Astrocyte of the hippocampus (primary cell): ENCODE measurements at places on chromosomes 7 and 10.

DNA sequence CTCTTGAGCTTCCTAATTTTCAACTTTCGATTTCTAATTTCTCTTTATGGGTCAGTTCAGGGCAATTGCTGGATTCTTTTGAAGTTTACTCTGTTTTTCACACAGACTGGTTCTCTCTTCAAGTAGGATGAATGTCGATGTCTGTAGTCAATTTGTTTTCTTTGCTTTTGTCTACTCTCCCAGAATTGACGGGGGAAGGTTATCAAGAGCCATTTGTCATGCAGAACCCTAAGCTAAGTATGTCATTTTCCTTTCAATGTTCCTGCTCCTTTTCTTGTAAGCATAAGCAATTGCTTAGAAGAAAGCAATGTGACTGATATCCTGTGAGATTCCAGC lies 53.7 kb downstream of the SLC39A12 start:
- no peak for DNase-seq

DNA sequence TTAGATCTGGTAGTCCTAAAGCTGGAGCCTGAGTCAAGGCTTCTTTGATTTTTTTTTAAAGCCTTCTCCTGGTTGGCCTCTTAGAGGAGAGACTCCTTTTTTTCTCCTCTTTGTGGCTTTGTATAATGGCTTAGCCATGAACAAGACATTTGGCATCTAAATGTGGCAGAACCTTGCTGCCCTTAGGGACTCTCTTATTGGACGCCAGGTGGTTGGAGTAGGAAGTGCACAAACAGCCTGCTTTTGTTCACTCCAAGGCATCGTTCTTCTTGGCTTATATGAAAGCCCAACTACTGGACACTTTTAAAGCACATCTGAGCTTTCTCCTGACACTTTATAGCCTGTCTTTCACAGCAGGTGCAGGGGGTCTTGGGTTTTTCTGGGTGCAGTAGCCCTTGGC lies 25.0 kb downstream of the ZPBP start:
- peak; percentile 47 for DNase-seq

GRCh38 chr7:25653384-25653783 lies 425.1 kb upstream of the NPVF start:
- DNase-seq, result no peak

DNA sequence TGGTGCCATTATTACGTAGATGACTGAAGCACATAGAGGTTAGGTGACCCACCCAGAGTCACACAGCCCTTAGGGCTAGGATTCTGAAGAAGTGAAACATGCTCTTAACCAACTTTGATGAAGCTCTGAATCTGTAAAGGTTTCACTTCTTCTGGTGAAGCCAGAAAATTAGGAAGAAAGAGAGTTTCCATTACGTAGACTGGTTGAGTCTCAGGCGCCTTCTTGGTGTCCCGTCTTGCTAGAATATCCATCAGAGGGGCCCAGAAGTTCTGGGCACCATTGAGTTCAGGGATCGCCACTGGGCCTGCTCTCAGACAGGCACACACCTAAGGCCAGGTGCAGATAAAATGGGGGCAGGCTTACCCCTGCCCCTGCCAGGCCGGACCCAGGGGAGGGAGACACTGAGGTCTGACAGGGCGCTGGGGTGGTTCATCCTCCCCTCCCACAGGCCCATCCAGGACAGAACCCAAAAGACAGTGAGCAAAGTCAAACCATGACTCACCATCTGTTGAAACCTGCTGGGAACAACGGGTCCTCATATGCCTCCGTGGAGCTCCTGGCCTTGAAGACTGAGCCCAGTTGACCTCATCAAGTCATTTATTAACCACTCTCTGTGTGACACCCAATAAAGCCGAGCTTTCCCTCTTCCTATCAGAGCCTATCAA lies 33.2 kb downstream of the DRGX start:
- DNase-seq, result no peak

DNA sequence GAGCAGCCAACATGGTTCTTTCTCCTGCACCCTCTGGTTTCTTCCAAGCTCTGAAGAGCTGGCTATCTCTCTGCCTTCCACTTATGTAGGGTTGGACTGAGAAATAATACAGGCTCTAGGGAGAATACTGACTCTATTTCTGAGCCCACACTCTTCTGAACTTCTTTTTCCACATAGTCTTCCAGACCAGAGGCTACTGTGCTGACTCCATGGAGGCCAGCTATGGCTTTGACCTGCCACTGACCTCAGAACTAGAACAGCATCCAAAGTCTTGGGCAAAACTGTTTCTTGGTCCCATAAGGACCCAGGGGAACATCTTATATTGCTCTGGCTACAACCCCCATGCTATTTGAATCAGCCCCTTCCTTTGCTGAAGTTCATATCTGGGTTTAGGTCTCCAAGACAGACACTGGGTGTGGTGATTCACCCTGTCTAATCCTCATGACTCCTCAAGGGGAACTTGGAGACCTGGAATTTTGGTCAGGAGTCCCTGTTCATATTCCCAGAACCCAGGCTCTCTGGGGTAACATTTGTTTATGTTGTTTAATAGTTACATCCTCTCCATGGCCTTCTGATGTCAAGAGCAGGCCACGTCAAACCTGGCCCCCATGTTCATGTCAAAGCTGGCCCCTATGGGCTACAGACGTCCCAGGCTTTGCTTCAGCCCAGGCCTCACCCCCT lies 12.1 kb upstream of the PLAU start:
- no peak for DNase-seq

GRCh38 chr10:35934642-35934995 lies 292.5 kb upstream of the FZD8 start:
- DNase-seq, result no peak

GRCh38 chr10:56139405-56139804 lies 221.7 kb downstream of the ZWINT start:
- DNase-seq, result no peak

DNA sequence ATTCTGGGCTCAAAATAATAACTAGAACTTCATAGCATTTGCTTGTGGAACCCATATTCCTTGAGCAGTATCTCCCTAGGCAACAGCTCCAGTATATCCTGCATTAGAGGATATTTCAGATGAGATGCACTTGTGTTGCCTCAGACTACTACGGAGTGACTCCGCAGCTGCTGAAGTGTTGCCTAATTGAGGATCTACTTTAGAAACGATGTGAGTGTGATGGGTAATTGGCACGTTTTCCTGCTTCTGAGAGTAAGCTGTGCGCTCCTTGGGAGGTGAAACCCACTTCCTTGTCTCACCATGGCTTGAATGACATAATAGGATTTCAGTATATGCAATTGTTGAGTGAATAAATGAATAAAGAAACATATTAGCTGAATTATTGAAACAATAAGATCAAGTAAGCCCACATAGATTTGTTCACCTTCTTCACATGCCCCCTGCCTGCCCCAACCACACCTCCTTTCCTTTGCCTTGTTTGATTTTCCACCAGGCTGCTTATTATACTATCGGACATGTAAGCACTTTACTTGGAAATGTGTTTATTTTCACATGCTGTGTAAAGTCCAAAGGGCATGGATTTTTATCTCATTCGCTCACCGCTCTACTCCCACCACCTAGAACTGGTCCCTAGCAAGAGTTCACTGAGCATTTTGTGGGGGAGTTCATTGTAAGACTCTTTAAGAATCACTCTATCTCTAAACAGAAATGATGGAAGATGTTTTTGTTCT lies 303.8 kb downstream of the KCNMA1 start:
- no peak for DNase-seq

- no peak for DNase-seq
Observed at GRCh38 chr7:72437610-72438009, 25.5 kb upstream of the CALN1 start.

GRCh38 chr10:81909453-81909852 lies 34.5 kb downstream of the NRG3 start:
- no peak for DNase-seq

DNA sequence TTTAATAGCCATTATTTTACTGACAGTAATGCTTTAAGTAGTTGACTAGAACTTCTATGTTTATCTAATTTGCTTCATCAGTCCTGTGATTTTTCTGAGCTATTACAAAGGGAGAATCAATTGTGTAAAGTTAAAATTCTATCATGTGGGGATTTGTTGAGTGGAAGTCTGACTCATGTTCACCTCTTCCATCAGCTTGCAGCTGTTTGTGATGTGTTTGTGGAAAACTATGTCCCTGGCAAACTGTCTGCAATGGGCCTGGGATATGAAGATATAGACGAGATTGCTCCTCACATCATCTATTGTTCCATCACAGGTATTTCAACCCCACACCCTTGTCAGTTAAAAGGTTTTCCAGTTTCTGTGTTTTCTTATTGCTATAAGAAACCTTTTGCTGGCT lies 59.9 kb downstream of the SUGCT start:
- DNase-seq, result peak; percentile 42

DNA sequence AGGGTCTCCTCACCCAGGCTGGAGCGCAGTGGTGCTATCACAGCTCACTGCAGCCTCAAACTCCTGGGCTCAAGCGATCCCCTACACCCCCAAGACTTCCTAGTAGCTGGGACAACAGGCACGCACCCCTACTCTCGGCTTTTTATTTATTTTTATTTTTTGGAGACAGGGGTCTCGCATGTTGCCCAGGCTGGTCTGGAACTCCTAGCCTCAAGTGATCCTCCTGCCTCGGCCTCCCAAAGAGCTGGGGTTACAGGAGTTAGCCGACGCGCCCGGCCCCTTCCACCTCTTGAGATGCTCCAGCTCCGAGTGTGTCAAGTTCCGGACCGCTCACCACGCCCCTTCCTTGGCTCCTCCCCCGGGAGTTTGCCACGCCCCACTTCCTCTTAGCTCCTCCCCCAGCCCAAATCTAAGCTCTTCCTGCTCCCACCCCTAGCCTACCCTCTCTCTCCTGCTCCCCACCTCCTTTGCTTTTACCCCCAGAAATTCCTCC lies 6.3 kb downstream of the NAT16 start:
- DNase-seq, result peak; percentile 50

DNA sequence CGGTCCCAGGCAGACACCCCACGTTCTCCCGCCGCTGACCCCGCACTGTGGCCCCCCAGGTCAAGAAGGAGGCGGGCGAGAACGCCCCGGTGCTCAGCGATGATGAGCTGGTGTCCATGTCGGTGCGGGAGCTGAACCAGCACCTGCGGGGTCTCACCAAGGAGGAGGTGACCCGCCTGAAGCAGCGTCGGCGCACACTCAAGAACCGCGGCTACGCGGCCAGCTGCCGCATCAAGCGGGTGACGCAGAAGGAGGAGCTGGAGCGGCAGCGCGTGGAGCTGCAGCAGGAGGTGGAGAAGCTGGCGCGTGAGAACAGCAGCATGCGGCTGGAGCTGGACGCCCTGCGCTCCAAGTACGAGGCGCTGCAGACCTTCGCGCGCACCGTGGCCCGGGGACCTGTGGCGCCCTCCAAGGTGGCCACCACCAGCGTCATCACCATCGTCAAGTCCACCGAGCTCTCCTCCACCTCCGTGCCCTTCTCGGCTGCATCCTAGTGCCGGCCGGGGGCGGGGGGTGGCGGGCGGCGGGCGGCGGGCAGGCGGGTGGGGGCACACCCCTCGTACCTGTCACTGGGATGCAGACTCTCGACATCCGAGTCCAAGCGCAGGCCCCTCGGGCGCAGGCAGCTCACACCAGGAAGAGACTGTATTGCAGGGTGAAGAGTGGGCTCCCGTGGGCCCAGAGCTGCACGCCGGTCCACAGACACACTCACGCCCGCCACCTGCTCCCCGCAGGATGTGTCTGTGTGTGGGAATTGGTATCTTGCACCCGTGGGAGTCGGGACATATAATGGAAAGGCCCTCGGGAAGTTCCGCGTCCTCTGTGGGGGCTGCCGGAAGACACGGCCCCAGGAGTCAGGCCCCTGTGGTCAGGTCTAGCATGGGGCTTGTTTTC lies 9.6 kb downstream of the MAFK start:
- no peak for DNase-seq

DNA sequence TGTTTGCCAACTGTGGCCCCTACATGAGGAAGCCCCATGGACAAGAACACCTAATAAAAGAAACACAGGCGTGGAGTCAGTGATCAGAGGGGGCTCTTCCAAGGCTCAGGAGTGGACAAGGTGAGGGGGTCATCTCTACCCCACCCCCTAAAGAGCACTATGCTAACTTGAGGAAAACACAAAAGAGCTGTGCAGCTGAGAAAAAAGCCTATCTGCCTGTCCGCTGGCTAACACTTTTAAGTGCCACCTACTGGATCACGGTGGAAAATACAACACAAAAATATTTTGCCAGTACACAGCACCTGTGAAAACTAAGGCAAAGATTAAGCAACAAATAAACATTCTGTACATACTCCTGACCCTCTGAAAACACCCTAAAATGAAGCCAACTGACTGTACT lies 53.1 kb upstream of the COBL start:
- DNase-seq, result peak; percentile 27

GRCh38 chr7:83793558-83793957 lies 144.6 kb upstream of the SEMA3E start:
- DNase-seq, result no peak

GRCh38 chr7:7798510-7798909 lies 80.1 kb upstream of the RPA3 start:
- no peak for DNase-seq

- DNase-seq, result no peak
Observed at GRCh38 chr7:99618726-99619125, 2.0 kb downstream of the ZSCAN25 start.

DNA sequence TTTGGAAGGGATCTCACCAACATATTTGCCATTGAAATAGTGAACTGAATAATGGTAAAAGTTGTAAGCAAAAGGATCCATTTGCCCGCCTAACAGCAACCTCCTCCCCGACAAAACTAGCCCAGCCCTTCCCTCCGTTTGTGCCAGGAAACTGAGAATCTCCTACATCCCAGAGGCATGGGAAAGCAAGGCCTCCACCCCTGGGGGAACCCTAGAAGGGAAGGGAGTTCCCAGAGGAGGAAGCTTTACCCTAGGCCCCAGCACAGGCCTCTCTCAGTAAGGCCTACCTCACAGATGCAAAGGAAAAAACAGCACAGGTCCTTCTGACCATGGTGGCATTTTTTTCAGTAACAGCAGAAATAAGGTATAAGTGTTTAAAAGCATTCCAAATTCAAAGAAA lies 229.7 kb downstream of the ELMO1 start:
- DNase-seq, result no peak

DNA sequence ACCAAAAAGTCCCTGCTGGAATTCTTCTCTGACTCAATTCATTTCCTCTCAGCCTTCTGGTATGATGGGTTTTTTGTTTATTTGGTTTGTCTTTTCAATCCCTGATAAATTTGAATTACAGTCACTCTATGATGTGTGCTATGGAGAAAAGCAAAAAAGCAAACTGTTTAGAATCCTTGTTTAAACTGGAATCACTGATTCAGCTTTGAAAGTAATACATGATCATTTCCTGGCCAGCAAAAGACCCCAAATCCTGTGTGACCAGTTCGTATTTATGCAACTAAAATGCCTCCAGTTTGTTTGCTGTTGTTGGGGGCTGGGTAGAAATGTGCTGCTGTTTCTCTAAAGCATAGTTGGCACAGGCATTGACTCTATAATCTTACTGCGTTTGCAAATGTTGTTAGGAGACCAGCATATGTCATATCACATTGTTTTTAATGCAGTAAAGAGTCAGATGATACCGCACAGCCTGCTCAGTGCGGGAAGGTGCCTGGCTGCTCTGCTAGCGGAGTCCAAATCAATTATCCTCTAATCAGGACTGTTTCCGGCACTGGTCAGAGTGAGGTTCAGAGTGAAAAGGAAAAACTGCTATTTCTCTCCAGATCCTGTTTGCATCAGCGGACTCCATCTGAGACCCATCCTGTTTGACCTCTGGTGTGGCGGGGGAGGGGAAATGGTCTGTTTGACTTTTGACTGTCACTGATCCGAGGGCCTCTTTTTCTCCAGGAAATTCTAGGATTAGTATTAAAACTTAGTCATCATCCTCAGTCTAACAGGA lies 40.6 kb upstream of the ADD3 start:
- peak; percentile 50 for DNase-seq

GRCh38 chr10:87712913-87713616 lies 53.4 kb downstream of the PAPSS2 start:
- DNase-seq, result no peak

- DNase-seq, result no peak
Observed at GRCh38 chr10:76459016-76459730, 1027.7 kb downstream of the LRMDA start.

GRCh38 chr10:78515038-78515872 lies 481.6 kb downstream of the RPS24 start:
- no peak for DNase-seq
